ENCODE measurements at places on chromosomes 2 and 18.

GRCh38 chr2:80231421-80231820 lies 73.1 kb downstream of the LRRTM1 start:
- DNase-seq: no peak

- DNase-seq: no peak
Measured at GRCh38 chr2:179447839-179448447, 183.3 kb upstream of the SESTD1 start.

DNA sequence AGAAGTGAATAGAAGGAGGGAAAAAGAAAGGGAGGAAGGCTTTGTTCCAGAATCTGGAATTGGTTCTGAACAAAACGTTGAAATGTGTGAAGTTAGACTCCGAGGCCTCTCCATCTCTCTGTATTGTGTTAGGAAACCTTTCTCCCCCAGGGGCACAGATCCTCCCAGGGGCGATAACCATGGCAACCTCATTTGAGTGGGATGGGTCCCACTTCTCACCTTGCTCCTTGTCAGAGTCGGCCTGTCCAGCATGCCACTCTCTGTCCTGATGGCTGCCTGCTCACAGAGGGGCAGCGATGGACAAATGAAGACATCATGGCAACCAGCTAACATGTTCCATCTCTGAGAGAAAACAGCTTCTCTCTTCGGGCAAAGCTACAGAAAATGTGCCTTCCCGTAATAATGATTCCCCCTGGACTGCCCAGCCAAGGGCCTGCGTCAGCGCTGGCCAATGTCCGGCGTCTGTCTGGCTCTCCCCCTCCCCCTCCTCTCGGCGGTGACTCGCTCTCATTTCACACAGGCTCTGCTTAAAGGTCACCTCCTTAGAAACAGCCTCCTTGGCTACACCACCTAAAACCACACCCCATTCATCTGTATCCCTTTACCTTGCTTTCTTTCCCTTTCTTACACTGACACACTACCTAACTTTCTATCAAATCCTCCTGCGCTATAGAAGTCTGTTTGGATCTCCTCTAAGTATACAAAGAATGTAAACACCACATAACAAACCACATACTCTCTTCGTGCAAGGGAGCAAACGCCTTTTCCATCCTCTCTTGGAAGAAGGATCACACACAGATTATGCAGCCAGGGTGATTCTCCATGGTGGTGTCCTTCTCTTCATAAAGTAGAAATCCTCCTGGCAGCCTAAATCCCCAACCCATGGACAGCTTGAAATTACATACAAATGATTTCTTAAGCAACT lies 32.1 kb upstream of the TTC39C start:
- no peak for DNase-seq

GRCh38 chr18:49491857-49492693 lies 5.0 kb upstream of the C18orf32 start:
- DNase-seq: peak; percentile 86

DNA sequence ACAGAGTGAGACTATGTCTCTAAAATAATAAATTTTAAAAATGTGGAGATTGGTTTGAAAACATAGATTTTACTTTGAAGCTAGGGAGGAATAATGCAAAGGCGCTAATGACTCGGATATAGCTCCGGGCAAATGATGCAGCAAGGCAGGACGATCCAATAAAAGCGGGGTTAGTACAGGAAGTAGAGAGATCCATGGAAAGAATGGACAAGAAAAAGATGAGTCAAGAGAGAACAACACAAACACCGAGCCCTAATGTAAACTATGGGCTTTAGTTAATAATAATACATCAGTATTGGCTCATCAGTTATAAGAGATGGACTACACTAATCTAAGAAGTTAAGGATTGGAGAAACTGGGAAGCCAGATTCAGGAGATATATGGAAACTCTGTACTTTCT lies 74.5 kb downstream of the QPCT start:
- DNase-seq: no peak

DNA sequence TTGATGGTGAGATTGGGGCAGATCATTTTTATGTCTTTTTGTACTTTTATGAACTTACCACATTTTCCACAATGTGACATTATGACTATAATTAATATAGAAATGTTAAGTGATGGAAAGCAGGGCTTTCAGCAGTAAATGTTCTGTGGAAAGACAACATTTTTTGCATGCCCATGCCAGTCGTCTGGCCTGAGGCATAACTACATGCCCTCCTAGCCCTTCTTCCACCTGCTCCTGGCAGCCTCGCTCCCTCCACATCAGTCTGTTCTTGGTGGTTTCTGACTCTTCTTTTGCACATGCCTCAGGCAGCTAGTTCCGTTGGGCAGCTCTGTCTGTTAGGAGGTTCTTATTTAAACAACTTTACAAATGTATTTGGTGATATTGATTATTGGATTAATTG lies 182.0 kb upstream of the TWIST2 start:
- DNase-seq: no peak

DNA sequence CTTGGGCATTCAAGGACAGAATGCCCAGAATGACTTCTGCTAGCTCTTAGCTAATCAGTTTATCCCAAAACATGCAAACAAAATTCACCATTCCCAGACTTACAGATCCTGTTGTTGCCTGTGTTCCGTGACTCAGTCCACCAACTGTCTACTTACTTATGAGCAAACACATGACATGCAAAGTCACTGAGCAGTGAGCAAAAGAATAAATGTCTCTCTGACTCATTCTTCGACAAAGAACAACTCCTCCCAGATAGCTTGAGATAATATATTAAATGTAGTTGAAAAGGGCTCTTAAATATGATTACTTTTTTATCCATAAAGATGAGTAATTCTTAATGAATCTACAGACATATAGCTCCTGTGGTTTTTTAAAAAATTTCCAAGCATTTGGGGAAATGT lies 9.0 kb upstream of the CREG2 start:
- no peak for DNase-seq

DNA sequence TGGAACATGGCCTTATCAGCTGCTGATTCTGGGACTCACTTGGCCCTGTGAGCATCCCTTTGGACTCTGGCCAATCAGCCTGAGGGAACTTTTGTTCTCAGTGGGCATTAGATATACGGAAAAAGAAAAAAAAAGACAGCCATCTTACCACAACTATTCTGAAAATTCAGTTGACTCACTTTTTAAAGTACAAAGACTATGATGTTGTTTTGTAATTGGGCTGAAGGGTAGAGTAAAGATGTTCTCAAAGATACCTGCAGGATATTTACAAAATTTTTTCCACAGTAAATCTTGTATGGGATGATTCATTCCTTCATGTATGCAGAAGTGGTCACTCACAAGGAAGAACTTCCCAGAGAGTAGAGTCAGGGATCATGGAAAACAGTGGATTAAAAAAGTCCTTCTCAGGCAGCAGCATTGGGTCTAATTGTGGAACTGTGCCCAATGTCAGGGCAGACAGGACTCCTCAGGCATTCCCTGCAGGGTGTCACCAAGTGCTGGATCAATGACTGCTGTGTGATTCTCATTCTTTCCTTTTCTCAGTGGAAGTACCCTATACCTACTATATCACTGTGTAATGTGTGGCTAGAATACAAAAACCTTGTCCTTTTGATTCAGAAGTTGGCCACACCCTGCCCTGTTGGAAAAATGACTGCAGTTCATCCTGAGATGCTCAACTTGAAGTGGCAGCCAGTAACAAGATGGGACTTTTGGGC lies 35.4 kb downstream of the SULT1C4 start:
- no peak for DNase-seq

GRCh38 chr2:84799772-84800171 lies 81.1 kb downstream of the TRABD2A start:
- DNase-seq: no peak

DNA sequence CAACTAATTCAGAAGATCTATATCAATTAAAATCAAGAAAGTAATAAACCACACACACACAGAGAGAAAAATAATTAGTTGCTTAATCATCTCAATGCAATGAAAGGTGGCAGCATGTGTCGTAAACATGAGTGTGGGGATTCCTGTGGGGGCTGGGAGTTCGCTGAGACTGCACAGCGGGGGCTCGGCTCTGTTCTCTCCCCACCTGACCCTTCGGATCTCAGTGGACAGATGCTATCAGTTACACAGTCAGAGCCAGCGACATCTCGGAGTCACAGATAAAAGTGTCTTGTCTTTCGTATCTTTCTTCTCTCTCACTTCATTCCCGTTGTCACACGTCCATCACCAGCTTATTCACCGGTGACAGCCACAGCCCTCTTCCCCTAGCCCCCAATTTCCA lies 37.1 kb downstream of the COLEC12 start:
- DNase-seq: no peak

GRCh38 chr2:152505495-152505906 lies 170.5 kb downstream of the FMNL2 start:
- no peak for DNase-seq

DNA sequence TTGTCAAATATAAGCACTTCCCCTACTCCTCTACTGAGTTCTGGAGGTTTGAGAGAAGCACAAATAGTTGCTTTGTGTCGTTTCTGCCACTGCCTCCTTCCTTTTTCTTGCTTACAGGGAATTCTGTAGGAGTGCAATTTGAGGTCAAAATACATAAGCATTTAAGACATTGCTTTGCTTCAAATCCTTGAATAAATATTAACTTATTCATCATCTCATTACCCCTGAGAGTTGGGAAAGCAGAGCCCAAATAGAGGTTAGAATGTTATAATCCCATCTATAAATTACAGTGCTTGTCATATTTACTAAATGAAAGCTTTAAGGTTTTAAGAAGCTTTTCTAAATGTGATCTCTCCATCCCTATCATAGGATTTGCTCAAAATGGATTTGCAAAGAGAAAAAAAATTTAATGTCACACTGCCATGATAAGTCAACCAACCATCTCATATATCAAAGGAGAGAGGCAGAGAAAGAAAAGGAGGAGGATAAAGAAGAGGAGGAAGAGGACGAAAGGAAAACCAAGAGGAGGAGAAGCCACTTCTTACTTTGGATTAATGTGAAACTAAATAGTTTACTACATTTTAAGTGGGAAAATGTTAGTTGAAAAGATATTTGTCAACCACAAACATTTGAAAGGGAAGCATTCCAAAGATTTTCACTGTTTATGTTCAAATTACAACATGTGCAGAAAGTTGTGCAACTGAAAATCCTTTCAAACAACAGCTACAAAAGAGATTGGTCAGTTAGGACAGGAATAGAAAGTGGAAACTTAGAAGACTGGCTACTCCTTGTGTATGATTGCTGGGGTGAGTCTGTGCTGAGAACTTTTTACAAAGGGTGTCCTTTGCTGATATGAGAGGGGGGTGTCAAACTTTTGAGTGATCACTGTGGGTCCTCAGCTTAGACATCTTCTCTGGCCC lies 277.3 kb upstream of the FN1 start:
- no peak for DNase-seq

- no peak for DNase-seq
Measured at GRCh38 chr2:71675296-71675695, 221.9 kb downstream of the DYSF start.

GRCh38 chr2:12008425-12009061 lies 262.1 kb downstream of the LPIN1 start:
- no peak for DNase-seq

DNA sequence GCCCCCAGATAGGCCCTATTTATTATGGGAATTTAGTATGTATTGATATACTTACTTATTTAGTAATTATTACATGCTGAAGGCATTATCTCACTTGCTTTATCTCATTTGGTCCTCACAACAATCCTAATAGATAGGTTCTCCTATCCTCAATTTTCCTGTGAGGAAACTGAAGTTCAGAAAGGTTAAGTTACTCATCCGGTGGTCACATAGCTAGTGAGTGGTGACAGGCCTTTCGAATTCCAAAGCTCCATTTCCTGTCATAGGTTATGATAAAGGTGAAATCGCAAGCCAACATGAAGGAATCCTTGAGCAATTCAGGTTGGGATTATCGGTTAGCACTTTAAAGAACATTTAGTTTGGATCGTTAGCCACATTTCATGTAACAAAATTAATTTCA lies 33.3 kb downstream of the NAB1 start:
- no peak for DNase-seq

GRCh38 chr2:71333619-71334018 lies 2.0 kb downstream of the ZNF638 start:
- no peak for DNase-seq

GRCh38 chr2:83068714-83069113 lies 1390.4 kb downstream of the SUCLG1 start:
- no peak for DNase-seq

- DNase-seq: no peak
Measured at GRCh38 chr2:217393585-217394032, 533.7 kb upstream of the TNP1 start.

All from anterior cingulate cortex (tissue), 58 donors.